ENCODE measurements at places on chromosomes 3 and 15.

GRCh38 chr3:139104062-139104461, 59.4 kb upstream of the PRR23C start:
- DNase-seq = no peak

GRCh38 chr3:124467980-124468902, 262.0 kb upstream of the UMPS start:
- peak; percentile 45 for DNase-seq

DNA sequence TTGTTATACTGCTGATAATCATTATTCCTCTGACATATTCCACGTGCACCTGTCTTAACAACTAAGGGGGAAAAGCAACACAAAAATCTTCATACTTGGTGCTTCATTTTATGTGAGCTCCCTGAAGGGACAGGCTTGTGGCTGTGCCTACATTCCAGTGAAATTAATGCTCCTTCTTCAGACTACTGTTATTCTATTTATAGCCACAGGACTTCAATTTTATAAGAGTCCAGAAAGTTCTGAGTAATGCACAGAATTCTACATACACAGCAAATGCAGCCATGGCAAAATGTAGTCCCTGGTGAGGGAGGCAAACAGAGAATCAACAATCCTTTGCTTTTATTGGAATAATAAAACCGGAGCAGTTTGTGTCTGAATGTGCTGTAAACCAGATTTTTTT, 417.1 kb downstream of the RBMS3 start:
- no peak for DNase-seq

DNA sequence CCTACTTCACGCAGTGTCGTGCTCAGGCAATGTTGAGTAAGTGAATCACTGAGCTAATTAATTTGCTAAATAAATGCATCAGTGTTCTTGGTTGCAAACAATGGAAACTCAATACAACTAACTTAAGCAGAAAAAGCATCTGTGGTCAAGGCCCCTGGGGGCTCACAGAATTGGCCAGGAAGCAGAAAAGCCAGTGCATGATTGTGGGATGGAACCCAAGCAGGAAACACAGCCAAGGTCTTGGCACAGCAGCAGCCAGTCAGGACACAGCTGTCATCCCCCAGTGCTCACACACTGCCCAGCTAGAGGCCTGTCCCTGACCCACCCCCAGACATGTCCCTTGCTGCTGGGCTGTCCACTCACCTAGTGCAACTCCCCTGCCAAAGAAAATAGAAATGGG, 85.9 kb downstream of the AQP9 start:
- no peak for DNase-seq

- DNase-seq = no peak
Measured at GRCh38 chr3:150556792-150557191, 10.2 kb downstream of the EIF2A start.

GRCh38 chr3:51673181-51673801, 2.2 kb downstream of the TEX264 start:
- DNase-seq = no peak

DNA sequence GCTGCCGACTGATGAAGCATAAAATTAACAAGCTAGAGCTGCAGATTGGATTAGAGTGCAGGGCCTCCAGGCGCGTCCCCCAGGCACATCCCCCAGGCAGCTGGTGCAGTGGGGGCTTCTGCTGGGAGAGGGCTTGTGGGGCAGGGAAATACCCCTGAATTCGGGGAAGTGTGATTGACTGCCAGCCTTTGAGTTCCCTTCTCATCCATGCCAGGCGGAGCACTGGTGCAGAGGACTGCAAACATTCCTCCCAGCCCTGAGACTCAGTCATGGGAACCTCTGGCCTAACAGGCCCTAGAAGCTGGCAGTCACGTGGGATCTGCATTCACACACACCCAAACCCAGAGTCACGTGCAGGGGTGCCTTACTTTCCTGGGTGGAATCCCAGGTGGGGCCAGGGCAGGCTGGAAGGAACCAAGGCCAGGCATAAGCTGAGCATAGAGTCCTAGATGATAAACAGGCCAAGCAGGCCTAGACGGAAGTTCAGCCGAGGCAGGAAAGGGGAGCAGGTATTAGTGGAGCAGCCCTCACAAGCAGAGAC, 46.2 kb upstream of the SEC22A start:
- DNase-seq = no peak

- DNase-seq = no peak
Measured at GRCh38 chr3:158735296-158736033, 3.2 kb upstream of the RARRES1 start.

DNA sequence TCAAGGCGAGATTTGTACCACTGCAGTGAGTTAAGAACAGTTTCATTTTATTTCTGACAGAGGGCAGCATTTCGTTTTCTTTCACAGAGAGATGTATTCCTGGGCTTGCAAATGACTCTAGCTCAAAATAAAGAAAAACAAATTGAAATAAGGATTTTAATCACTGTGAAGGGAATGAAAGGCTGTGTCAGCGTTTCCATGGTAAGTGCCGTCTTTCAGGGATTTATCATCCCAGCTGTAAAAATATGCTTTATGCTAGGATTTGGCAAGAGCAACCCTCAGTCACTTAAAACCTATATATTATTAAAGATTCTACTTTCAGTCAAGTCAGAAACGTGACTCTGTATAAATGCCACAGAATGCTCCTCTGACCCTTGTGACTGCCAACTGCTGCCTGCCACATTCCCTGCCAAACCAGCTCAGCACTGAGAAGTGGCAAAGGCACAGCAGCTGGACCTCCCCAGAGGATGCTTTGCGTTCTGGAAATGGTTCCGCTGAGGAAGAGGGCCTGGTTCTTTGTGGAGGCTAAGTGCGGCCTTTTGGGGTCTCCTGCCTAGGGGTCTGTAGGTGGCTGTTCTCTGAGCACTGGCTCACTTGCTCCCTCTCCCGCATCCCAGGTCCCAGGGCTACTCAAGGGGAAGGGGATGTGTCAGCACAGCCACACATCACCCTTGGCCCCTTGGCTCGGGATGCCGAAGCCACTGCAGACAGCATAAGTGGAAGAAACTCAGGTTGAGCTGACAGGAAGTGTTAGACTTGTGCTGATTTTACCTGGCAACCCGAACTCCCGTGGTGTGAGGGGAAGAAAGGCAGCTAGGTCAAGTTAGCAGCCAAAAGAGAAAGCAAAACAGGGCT, 56.6 kb upstream of the POMGNT2 start:
- DNase-seq = peak; percentile 78

DNA sequence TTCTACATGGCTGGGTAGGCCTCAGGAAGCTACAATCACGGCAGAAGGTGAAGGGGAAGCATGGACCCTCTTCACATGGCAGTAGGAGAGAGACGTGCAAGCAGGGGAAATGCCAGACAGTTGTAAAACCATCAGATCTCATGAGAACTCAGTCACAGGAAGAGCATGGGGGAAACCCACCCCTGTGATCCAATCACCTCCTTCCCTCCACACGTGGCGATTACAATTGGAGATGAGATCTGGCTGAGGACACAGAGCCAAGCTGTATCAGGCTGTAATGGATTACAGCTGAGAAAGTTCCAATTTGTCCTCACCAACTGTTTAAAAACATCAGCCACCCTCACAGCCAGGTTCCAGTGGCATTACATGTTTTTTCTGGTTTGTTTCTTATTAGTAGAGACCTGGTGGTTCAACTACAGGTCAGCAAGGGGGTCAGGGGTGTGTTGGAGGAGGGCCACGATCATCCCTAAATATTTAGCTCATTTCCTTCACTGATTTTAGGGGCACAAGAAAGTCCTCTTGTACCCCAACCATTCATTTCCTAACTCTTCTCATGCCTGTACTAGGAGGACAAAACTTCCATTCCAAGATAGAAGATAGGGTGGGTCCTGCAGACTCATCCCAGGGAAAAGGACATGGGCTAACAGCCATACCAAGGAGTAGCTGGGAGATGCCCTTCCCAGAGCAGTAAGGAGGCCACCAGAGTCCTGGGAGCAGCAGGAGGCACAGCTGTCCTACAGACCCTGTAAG, 54.4 kb downstream of the ANXA2 start:
- no peak for DNase-seq

DNA sequence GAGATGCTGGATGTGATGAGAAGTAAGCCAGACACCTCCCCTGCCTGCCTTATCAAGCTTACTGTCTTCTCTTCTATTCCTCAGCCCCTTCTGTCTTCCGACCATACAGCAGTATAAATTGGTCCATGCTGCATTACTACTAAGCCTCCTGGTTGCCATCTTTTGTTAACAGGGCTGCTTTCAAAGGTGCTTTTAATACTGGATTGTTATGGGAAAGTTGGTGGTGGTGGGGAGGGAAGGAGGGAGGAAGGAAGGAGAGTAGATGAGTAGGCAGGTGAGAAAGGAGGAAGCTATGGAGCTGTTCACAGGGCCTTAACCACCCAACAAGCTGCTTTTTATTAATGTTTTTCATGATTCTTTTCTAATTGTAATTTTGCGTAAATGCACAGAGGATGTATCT, 114.9 kb downstream of the SLC25A26 start:
- DNase-seq = no peak

DNA sequence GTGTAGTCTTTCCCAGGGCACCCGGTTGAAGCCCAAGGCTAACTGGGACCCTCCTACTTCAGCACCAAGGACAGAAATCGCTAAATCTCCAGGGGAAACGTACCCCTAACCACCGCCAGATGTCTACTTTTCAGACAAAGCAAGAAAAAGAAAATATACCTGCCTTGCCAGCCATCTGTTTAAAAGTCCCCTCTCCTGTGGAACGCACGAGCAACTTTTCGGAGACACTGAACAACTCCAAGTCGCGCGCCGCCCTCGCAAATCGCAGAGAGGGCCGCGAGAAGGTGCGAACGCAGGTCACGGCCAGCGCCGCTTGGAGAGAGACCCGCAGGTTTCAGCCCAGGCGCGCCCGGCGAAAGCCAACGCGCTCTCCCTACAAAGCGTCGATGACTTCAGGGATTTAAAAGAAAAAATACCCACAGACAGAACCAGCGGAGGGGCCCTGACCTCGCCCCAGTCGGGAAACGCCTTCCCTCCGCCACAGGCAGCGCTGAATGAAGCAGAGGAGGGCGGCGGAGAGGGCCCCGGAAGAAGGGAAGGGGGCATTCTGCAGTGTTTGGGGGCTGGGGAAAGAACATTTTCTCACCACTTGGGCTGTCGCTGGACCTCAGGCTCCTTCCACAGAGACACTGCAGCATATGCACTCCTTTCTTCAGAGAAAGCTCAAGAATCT, 213.1 kb downstream of the FGF12 start:
- DNase-seq = no peak

DNA sequence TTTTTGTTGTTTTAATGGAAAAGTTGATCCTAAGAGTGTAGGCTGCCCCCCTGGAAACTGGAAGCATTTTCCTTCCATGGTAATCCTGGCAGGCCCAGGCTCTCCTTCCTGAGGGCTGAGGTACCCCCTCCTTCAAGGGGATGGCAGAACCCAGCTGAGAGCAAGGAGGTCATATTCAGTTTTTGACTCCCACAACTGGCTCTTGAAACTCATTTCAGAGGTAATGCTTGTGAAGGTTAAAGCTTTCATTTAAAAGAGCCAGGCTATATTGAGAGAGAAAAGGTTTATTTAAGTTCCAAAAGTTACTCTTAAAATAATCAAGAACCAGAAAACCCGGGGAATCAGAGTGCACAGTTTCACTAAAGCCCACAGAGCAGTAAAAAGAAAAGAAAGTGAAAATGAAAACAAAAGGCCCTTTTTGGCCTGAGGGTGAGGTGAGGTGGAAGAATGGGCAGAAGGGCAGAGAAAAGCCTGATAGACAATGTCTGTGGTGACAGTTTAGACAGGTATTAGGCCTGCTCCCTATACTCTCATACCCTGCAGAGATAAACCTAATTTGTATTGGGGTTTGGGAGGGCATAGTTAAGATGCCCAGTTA, 47.0 kb upstream of the RBP1 start:
- DNase-seq = no peak

DNA sequence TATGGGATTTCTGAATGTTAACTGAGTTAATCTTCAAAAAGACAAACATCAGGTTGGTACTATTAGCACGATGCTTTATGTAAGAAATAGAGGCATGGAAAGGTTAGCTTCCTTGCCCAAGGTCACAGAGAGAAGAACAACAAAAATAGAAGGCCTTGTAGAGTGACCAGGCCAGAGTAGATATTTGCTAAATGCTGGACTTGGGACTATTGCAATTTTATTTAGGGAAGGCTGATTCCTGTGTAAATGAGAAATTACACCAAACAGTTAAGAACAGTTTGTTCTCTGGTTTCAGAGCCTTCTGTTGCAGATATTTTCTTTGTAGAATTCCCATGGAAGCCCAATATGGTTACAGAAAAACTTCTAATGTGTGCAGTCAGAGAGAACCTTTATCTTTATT, 16.4 kb upstream of the SLITRK3 start:
- DNase-seq = no peak

GRCh38 chr3:133644768-133645167, 17.0 kb downstream of the TOPBP1 start:
- DNase-seq = no peak

- DNase-seq = peak; percentile 18
Measured at GRCh38 chr15:99437315-99438223, 128.2 kb upstream of the MEF2A start.
